Colonic mucosa (tissue), 4 donors: ENCODE measurements at places on chromosomes 7 and 10.

GRCh38 chr10:73905256-73906020, 5.5 kb upstream of the PLAU start:
- DNase-seq = no peak

GRCh38 chr7:51467384-51468017, 150.9 kb upstream of the COBL start:
- no peak for DNase-seq

DNA sequence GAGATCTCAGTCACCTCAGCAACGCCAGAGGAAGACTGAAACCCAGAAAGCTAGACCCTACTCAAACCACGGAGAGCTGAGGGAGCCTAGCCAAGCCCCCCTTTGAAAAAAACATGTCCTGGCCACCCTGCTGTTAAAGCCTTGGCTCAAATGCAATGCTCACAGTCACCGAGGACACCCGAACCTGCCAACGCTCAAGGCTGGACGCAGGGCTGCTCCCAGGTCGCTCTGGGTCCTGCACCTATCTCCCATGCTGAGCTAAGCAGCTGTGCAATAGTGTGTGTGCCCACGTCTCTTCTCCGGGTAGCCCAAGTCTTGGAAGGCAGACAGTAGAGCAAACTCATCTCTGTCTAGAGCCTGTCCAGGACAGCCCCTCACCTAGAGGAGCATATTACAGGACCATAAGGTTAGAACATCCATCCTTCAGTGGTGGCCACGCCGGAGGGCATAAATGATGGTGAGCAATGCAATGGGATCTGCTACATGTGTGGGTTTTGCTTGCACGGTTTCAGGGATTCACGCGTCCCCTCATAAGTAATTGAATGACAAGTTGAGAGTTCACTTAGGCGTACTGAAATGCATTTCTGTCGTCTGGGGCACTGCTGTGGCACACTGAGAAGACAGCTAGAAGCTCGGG, 94.2 kb upstream of the DDC start:
- no peak for DNase-seq

DNA sequence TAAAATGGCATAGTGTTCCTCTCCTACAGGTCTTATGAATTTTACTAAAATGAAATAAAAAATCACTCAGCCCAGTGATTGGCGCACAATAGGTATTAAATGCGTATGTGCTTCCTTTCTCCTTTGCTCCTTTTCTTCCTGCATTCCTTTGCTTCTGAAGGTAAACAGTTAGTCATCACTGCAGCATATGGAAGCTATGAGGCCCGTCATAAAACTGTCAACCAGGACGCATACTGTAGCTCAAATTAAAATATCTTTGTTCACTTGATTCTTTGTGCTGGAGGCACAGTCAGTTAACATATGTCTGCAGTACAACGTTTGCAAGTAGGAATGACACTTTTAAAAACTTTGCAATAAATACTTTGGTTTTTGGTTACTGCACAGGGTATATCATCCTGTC, 374.7 kb downstream of the TCERG1L start:
- DNase-seq = no peak

DNA sequence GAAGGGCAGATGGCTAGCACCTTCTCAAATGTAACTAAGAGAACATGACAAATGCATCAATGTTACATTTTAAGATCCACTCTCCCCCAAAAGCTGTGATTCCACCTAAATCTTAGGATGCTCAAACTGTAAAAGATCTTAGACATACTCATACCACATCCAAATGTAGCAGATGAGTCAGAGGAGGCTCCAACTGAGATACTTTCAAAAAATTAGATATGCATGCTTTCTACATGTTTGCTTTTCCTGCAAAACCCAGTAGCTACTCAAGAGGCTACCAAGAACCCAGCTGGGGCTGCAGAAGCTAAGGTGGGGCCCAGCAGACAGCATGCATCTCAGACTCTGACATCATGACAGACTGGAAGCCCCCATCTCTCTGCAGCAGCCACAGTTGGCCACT, 31.4 kb upstream of the FRMD4A start:
- DNase-seq = no peak

GRCh38 chr7:36475381-36475780, 85.7 kb downstream of the ANLN start:
- DNase-seq = no peak

GRCh38 chr10:49362596-49363260, 33.2 kb downstream of the DRGX start:
- DNase-seq = peak; percentile 10

GRCh38 chr10:28628184-28628893, 49.0 kb upstream of the BAMBI start:
- peak; percentile 83 for DNase-seq

GRCh38 chr10:132837905-132838304, 52.0 kb upstream of the NKX6-2 start:
- no peak for DNase-seq
